Suppressor macrophage treated with lipopolysaccharide for 4 hours (primary cell): ENCODE measurements at places on chromosomes 3 and 15.
A peak's percentile ranks its signal among the peaks of the same experiment; 100 is the strongest.

- DNase-seq, result peak; percentile 12
Measured at GRCh38 chr3:105140899-105141367, 225.8 kb upstream of the ALCAM start.

- no peak for DNase-seq
Measured at GRCh38 chr15:39833515-39833981, 50.9 kb upstream of the FSIP1 start.

GRCh38 chr3:187062526-187063177 is 76.6 kb downstream of the RPL39L start:
- DNase-seq, result peak; percentile 48

DNA sequence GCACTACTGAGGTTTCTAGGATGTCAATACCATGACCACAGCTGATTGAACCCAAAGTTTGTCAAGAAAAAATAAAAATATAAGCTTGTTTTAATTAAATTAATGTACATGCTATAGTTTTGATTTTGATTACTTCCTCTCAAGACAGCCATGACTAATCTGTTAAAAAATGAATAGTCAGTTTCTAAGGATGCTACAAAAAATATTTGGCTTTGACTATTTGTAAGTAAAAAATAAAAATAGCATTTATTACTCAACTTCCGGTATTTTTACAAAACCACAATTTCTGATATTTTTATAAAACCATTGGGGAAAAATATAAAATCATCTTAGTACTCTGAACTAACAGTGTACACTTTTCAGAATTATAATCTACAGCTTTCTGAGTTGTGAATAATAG is 12.1 kb upstream of the TEX9 start:
- no peak for DNase-seq

- DNase-seq, result no peak
Measured at GRCh38 chr3:67077656-67078055, 79.5 kb downstream of the KBTBD8 start.
